ENCODE measurements at places on chromosomes 2 and 18.

DNA sequence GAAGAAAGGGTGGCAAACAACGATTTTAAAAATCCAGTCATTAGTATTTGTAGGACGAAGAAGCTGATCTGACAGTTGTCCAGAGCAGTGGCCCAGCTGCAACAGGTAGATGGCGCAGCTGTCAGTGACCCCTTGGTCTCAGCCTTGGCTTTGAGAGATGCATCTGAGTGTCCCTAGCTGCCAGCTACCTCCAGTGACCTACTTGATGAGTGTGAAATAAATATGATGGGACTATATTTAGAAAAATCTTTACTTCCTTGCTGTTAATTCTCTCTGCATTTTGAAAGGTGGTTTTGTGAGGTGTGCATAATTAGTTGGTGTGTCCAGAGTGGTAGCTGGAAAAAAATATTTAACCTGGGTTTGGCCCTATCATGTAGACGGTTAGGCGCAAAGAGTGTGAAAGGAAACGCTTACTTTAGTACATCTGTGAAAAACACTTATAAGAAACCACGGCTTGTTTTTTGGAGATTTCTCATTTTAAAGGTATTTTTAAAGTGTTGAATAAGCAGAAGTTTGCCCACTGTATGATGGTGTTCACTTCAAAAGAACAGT, 963 bp downstream of the INPP1 start:
- DNase-seq: peak; percentile 48

DNA sequence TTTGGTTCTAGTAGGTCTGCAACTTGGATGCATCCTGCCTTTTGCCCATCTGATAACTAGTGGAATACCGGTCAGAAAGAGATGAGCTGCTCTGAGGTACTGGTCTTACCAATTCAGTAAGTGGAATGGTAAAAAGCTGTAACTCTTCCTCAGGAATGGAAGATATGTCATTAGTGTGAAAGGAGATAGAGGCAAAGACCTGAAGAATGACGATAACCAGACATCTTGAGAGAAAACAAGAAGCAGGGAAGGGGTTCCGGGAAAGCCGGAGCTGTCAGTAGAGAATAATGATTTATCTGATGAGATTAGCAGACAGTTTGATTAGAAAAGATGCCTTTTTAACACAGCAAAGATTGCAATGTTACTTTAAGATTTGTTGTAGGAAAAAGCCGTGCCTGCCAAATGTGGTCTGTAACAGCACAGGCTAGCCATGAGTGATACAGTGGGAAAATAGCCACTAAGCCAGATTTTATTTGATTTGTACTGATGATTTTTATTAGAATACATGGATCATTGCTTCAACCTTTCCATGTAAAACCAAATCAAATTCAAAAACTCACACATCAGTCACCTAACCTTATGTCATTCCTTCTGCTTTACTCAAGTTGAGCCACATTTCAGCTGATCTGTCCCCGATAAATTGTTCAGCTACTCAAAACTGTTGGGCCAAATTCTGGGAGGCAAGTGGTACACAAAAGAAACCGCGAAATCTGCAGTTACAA, 110.0 kb downstream of the TCF4 start:
- no peak for DNase-seq

- no peak for DNase-seq
Observed at GRCh38 chr2:239507576-239508258, 106.9 kb upstream of the HDAC4 start.

- no peak for DNase-seq
Observed at GRCh38 chr2:75698918-75699317, 11.8 kb downstream of the GCFC2 start.

DNA sequence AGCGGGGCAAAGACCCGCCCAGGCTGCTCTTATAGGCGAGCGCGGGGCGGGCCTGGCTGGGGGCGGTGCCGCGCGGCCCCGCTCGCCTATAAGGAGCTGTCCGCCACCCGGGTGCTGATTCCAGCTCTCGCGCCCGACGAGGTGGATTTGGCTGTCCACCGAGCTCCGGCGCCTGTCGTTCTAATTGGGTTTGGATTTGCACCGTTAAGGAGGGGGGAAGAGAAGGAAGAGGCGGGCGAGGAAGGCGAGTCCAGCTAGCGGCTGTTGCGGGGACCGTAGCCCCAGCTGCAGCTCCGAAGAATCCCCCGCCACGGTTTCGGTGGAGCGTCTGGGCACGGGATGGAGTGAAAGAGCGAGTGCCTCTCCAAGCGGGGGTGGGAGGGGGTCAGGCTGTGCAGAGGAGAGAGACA, at the start of gene CNTNAP5:
CNTNAP5 (plus strand) TSS at position 117 of the 410 bp plus-strand sequence. CDS start 364 bp downstream, outside the sequence.
- DNase-seq: peak; percentile 51

DNA sequence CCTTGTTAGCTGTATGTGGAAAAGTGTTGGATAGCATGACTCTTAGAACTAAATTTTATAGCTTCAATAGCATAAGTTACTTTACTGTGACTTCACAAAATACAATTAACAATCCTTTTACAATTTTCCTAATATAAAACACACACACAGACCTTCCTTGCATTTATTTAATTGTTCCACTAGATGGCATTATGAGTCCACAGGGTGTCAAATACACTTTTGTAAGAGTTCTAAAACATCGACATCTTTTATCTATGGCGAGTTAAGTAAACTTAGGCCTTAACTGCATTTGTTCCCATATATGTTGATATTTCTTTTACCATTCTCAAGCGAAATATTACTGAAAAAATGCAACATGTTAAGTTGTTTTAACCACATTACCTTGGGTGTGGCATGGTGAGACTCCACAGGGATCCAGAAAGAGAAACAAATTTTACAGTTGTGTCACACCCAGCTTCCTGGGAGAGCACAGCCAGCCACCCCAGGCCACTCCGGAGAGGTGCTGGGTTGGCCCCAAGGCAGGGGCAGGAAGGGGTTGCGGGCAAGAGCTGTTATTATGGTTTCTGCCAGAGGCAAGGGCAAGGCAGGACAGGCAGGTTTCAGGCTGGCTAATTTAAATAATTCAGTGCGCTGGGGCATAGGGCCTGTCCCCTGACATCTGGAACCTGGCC, 312.4 kb upstream of the MC4R start:
- no peak for DNase-seq

- no peak for DNase-seq
Observed at GRCh38 chr2:130871843-130872740, 35.4 kb downstream of the ARHGEF4 start.

DNA sequence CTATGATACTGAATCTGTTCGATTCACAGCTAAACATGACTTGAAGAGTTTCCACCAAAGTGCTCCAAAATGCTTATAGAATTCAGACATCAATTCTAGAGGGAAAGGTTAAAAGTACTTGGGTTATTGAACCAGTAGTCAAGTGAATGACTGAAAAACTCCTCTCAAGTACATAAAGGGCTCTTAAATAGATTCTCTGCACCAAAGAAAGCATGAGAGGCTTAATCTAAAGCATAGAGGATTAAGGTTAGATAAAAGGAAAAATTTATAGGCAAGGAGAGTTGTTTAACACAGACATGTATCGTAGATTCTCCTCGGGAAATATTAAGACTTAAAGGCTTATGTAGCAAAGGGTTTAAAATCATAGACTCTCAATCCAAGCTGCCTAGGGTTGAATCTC, 701.4 kb downstream of the ERBB4 start:
- DNase-seq: no peak

- no peak for DNase-seq
Observed at GRCh38 chr2:128159437-128159836, 68.4 kb downstream of the UGGT1 start.

- DNase-seq: no peak
Observed at GRCh38 chr2:102062802-102063201, 71.0 kb downstream of the IL1R2 start.

DNA sequence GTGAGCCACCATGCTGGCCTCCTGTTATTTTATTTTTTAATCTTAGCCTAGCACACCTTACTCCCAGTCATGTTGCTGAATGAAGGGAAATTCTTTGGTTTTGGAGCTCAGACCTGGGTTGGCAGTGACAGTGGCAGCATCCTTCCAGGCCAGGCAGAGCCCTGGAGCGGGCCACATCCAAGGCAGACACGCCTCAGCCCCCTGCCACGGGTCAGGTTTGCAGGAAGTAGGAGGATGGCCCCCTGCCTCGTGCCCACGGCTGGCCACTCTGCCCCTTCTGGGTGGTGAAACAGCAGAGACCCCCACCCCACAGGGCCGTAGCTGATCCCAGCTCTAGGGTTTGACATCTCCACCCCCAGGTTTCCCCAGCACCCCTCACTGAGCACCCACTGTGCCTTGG, 11.7 kb downstream of the EFHD1 start:
- DNase-seq: no peak

GRCh38 chr2:10411557-10411956, 36.6 kb downstream of the ODC1 start:
- no peak for DNase-seq

GRCh38 chr2:42171396-42171980, 2.3 kb downstream of the EML4 start:
- DNase-seq: no peak

DNA sequence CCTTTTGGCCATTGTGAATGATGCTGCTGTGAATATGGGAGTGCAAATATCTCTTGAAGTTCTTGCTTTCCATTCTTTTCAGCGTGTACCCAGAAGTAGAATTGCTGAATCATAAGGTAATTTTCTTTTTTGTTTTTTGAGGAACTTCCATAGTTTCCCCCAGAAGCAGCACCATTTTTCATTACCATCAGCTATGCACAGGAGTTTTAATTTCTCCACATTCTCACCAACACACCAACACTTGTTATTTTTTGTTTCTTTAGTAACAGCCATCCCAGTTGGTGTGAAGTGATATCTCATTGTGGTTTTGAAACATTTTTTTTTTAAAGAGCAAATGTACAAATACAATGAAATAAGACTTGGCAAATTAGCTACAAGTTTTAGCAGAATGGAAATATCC, 21.3 kb downstream of the POU3F3 start:
- DNase-seq: no peak

DNA sequence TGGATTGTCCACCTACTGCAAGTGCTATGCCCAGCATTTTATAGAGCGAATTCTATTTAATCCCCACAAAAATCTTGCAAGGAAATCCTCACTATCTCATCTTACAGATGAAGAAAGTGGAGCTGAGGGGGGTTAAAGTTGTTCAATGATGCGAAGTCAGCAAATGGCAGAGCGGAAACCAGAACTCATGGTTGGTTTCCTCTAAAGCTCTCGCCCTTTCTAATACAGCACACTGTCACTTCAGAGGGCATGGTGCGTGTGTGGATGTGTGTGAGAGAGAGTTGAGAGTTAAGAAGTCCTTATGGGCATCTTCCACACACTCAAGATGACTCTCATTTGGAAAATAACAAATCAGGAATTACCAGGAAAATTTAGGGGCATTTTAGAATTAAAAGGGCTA, 78.4 kb downstream of the TGFA start:
- no peak for DNase-seq

DNA sequence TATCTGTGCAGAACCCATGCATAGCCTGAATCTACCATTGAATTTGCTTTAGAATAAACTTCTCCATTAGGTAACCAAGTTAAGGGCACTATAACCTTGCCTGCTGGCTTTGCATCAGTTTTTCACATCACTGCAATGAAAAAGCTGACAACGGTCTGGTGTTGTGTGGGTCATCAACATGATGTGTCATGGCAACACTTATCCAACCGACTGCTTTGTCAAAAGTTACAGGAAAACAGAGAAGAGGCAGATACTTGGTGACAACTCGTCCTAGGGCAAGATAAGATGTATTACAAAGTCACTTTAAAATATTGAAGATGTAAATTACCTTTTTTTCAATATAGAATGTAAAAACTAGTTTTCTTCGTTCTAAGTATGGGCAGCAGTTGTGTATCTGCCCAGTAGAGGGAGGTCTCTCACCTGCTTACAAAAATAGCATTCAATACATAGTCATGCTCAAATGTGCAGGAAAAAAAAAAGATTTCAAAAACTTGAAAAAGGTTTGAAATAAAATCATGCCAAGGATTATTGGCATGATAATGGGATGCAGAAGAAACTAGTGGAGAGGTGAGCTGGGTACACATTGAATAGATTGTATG, 96.3 kb downstream of the EVA1A start:
- DNase-seq: no peak

DNA sequence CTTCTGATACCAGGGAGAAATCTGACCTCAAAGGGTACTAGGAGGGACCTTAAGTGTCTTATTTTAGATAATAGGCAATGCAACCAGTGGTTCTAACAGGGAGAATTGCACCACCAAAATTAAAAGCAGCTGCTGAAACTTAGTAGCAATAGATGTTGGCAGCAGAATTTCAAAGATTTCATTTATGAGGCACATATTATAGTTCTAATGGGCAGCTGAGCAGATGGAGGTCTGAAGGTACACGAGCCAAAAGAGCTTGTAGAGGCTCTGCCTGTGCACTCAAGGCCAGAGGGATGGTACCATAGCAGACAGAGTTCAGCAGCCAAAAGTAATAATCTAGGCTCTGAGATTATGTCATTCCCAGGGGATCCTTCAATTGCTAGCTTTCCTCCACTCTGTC, 87.3 kb upstream of the NCKAP5 start:
- DNase-seq: no peak

GRCh38 chr2:31937741-31938140, 73.1 kb downstream of the MEMO1 start:
- no peak for DNase-seq

GRCh38 chr2:128799730-128800129, 481.1 kb upstream of the HS6ST1 start:
- DNase-seq: no peak

DNA sequence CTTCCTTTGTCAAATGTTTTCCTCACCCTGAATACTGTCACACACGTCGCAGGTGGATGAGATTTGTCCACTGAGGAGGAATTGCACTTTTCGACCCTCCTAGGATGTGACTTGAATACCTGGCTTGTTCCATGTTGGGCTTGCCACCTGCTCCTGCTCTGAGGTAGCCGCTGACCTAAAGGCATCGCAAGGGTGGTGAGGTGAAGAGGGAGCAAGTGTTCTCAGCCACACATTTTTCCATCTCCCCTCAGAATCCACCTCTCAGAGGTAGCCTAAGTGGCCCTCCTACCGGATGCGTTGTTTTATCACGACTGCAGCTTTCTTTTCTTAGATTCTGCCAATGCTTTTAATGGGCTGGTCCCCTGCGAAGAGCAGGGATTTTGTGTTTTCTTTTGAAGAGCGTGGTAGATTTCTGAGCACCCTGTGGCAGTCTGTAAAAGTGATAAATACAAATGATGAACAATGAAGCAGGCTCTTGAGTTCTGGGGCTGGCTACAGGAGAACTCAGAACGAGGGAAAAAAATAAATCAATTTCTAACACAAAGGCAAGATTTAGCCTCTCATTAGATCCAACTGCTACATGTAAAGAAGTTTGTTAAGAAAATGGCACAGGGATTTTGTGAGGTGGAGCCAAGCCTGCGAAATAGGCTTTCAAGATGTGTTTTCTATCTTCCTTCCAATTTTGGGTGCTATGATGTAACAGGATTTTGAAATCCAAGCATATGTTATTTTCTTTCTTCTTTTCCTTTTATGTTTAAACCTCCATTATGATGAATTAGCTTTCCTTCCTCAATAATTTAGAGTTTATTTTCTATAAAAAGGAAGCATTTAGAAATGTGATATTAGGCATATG, 386.7 kb downstream of the TGIF1 start:
- DNase-seq: no peak

All from left cardiac atrium (tissue), 4 donors.